Right kidney (tissue), 9 donors: ENCODE measurements at places on chromosomes 13 and 19.
A peak's percentile ranks its signal among the peaks of the same experiment; 100 is the strongest.

GRCh38 chr13:108682714-108683113, 53.3 kb downstream of the MYO16 start:
- no peak for DNase-seq

DNA sequence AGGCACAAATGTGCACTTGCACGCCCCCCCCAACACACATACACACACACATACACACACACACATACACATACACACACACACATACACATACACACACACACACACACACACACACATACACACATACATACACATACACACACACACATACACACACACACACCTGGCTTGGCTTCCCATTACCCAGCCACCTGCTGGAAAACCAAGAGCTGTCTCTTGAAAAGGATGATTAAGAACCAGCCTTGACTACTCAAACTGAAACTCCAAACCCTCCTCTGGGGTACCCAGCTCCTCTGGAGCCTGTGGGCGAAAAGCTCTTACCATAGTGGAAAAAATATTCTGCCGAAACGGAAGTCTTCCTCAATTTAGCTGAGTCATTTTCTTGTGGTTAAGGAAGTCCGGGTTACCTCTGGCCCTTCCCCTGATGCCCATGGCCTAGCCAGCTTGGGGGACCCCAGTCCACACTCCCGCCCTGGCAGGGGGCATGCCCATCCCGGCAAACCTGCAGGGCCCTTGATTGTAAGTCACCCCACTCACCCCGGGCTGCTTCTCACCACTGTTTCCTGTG, 21.9 kb downstream of the CEBPA start:
- no peak for DNase-seq

DNA sequence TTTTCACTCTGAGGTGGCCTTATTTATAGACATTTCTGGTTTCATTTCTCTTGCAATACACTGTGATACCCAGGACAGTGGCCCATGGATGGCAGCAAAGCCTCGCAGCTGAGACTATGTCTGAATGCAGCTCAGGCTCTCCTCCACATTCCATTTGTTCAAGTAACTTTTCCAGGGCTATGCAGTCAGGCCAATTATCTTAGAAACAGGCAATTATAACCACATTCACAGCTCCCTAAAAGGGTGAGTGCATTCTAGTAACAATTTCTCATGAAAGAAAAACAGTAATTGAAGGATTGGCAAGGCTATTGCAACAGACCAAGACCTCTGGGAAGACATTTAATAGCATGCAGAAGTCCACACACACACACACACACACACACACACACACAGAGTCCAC, 264.0 kb downstream of the TBC1D4 start:
- DNase-seq = no peak

GRCh38 chr19:49855277-49855675, 4.3 kb downstream of the PTOV1 start:
- no peak for DNase-seq

DNA sequence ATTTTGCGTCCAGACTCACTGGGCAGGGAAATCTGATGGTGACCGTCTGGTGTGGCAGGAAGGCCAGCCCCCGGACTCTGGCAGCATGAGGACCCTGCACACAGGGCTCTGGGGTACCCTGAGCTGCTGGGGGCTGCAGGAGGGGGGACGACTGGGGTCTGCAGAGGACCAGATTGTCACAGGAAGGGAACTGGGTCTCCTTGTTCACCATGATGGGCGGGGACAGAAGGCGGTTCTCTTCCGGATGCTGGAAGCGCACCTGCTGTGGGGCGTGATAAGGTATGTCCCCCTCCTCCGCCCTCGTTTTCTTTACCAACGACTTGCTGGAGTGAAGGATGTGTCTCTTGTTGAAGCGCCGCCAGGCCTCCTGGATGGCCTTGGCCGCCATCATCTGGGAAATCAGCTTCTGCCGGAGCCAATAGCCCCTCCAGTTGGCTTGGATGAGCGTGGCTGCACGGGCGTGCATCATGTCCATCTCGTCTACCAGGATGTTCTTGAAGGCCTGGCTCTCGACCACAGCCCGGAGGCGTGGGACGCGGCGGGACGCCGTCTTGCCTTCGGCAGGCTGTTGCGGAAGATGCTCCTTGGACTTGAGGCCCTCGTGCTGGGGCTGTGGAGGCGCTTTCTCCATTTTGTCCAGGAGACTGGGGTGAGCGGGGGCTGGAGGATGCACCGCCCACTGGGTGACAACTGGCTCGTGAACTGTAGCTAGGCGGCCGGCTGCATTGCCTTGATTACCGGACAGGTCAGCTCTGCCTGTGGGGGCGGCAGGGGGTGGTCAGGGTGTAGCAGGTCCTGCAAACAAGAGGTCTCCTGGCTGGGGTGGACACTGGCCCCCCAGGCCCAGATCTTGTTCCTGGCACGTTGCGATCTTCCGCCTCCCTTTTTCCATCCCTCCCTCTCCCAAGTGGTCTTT, 7.2 kb downstream of the IQCN start:
- DNase-seq = no peak

DNA sequence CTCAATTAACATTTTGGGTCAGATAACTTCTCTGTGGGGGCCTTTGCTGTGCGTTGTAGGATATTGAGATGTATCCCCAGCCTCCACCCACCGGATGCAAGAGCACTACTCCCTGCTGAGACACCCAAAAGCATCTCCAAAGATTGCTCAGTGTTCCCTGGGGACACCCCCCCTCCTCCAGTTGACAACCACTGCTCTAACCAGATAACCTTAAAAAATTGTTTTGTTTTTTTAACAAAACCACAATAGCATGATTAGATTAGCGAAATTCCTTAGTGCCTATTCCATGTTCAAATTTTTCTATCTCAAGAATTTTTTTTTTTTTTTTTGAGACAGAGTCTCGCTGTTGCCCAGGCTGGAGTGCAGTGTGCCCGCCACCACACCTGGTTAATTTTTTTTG, 2.6 kb upstream of the EPN1 start:
- DNase-seq = no peak

- DNase-seq = no peak
Measured at GRCh38 chr13:24921881-24922280, 157.9 kb downstream of the RNF17 start.

GRCh38 chr13:106534639-106535551, 567 bp downstream of the EFNB2 start:
- peak; percentile 96 for DNase-seq

GRCh38 chr13:47647001-47647400, 354.1 kb downstream of the SUCLA2 start:
- DNase-seq = no peak

GRCh38 chr13:83450591-83450990, 431.7 kb downstream of the SLITRK1 start:
- DNase-seq = no peak

DNA sequence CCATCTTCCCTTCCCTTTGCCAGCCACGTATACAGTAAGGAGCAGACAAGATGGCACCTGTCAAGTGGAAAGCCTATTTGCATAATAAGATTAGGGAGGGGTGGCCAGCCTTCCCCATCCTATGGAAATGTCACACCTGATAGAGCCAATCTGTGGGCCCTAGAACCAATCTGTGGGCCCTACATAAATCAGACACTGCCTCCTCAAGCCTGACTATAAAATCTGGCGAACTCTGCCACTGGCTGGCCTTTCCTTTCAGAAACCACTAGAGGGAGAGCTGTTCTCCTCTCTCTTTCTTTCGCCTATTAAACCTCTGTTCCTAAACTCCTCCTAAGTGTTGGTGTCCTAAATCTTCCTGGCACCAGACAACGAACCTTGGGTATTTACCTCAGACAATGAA, 231.5 kb upstream of the KLHL1 start:
- DNase-seq = no peak

DNA sequence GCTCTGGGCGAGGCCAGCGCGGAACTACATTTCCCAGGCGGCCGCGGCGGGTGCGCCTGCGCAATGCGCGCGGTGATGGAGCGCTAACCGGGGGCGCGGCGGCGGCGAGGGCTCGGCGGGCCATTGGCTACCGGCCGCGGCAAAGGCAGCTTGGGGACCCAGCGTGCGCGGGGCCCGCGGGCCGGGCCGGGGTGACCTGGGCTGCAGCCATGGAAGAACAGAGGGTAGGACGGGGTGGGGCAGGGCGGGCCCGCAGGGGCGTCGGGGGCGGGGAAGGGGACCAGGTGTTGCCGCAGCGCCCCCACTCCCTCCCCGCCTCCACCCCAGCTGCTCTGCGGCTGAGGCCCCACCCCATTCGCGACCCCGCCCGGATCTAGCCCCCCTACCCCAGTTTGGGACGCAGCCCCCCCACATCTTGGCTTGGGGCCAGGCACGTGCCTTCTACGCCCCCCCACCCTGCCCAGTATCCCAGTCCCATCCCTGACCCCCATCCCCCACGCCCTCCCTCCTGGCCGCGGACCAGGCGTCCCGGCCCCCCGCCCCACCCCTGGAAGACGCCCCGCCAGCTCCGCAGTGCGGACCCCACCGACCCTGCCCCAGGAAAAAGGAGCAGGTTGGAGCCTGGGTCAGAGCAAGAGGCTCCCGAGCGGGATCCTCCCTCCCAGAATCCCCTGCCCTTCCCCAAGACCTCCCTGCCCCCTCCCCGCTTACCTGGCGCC, at the start of gene FSD1:
FSD1 (plus strand) TSS at position 61 of the 719 bp plus-strand sequence; CDS start at position 210, 149 bp downstream.
- DNase-seq = no peak
